ENCODE measurements at places on chromosomes 12 and 14. TPM values are rescaled to one million over a fixed set of nuclear protein-coding genes. Genes with fewer than 3 reads are reported as not detected.

The KCNA5 gene
- total RNA-seq, result 0.13 TPM

GRCh38 chr12:92561543-92561899, 141.3 kb upstream of the PLEKHG7 start:
- no peak for DNase-seq

- DNase-seq, result no peak
Measured at GRCh38 chr12:121088195-121088585, 44.5 kb upstream of the P2RX7 start.

DNA sequence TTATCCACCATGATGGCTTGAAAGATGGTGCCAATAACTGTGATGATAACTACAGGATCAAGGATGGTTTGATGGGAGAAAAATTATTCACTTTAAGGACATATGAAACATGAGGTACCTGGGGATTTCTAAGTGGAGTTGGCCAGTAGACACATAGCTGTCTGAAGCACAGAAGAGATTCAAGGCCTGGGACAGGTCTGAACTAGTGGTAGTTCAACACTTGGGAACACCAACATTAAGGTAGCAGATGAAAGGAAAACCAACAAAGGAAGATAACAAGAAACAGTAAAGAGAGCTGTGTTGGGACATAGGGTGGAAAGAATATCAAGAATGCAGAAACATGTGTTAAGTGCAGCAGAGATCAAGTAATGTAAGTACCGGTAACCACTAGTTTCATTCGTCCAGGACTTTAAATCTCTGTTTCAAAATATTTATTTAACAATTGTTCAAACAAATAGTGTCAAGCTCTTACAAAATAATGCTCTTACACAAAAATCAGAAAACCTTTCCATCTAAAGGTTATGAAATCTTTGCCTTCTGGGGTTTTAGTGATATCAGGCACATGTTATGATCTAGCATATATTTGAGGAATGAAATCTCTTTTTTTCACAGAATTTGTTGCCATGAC, 104.7 kb downstream of the ST8SIA1 start:
- DNase-seq, result no peak

- no peak for DNase-seq
Measured at GRCh38 chr12:76915361-76916169, 36.7 kb upstream of the CSRP2 start.

- no peak for DNase-seq
Measured at GRCh38 chr12:39553476-39553875, 66.1 kb downstream of the ABCD2 start.

All from mesenteric fat pad (tissue), 1 donor.